GM23248 (cell line): ENCODE measurements at places on chromosomes 13 and 19. TPM values are rescaled to one million over a fixed set of nuclear protein-coding genes. Genes with fewer than 3 reads are reported as not detected.

FCER2 gene
- total RNA-seq: not detected in 2 replicates

LRRC8E gene
- 3.5 and 3.6 TPM in 2 replicates for total RNA-seq

PRKCG gene
- total RNA-seq: not detected in 2 replicates

OR7D2 gene
- not detected in 2 replicates for total RNA-seq
